ENCODE measurements at places on chromosomes 11 and 22.

- DNase-seq, result no peak
Measured at GRCh38 chr22:49977578-49977977, 17.0 kb downstream of the PIM3 start.

DNA sequence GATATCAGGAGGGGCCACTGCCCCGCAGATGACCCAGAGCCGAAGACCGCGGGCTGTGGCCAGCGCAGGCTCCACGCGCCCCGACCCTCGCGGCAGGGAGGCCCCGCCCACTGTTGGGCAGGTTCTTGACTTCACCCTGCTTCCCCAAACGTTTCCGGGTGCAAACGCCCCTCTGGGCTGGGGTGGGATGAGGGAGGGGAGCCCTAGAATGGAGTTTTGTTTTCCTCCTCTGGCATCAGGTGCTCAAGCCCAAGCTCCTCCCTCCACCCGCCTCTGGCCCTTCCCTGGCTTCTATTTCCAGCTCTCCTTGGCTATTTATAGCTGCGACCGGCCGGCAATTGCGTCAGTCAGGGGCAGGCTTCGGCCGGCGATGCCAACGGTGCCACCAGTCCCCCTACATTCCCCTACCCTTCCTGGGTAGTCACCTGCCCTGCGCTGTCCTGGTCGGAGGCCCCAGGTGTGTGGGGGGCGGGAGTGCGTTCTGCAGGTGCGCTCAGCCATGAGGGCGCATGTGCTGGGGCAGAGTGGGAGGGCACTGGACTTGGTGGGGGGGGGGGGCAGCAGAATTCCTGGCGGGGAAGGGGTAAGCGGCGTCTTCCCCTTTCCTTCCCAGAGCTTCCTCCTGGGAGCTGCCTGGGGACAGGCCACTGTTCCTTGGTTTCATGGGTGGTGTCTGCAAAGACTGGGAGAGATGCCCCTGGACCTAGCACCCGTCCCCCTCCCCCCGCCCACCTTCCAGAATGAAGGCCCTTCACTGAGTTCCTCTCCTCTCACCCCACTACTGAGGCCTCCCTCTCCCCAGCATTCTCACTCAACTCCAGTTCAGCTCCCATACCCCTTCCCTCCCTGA lies 23.6 kb downstream of the DUSP8 start:
- no peak for DNase-seq

- no peak for DNase-seq
Measured at GRCh38 chr11:57735619-57736298, 5.5 kb upstream of the SELENOH start.

DNA sequence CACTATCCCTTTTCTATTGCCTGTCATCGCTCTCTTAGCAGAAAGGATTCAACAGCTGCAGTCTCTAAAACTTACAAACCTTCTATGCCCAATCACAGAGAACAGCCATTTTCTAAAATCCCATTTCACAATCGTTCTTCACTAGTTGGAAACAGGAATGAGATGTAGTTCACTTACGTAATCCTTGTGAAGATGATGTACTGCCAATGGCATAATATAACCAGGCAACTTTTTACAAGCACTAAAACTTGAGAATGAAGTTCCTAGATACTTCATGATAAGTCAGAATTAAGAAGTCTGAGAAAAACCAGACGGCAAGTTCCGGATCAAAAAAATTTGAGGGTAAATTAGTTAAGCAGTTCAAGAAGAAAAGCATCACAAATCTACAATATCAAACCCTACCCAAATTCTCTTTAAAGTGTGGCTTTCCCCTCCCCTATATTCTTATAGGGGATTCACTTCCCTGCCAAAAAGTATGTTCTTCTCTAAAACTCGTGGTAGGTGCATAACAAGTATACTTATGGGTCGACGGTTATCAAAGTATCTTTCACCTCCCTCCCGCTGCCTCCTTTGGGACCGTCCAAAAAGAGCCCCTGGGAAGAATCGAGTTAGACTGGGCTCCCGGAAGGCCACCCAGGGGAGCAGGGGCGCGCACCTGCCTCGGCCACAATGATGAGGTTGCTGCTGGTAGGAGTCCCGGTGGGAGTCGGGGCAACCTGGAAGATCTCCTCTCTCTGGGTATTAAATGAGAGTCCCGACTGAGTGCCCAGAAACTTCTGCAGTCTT lies 666 bp downstream of the MSANTD4 start:
- no peak for DNase-seq

- peak; percentile 66 for DNase-seq
Measured at GRCh38 chr11:118290923-118291322, 13.6 kb upstream of the CD3E start.

DNA sequence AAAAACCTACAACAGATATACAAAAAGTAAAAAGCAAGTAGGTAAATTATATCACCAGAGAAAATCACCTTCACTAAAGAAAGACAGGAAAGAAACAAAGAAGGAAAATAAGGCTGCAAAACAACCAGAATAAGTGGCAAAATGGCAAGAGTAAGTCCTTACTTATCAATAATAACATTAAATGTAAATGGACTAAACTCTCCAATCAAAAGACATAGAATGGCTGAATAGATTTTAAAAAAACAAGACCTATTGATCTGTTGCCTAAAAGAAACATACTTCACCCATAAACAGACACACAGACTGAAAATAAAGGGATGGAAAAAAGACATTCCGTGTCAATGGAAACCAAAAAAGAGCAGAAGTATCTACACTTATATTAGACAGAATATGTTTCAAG lies 695.7 kb upstream of the FAT3 start:
- no peak for DNase-seq

GRCh38 chr22:39839204-39839603 lies 54.4 kb downstream of the ENTHD1 start:
- DNase-seq, result no peak

Measured in activated naive CD4-positive, alpha-beta T cell treated with anti-CD3 and anti-CD28 coated beads, Interleukin-2, amount 10 ng/mL, durations not matched to agents 7 days and 5 days (primary cell).